ENCODE measurements at places on chromosomes 3 and 15.

DNA sequence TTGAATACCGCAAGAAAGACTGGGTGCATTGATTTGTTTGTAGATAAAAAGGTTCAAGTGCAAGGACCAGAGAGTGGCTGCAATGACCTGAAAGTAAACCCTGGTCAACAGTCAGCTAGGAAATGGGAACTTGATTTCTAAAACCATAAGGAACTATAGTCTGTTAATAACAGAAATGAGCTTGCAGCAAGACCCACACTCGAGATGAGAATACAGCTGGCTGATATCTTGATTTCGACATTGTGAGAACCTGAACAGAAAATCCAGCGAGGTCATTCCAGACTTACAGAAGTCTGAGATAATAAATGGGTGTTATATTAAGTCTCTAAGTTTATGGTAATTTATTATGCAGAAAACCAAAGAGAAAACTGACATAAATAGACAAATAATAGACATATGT lies 177.3 kb downstream of the NFKBIZ start:
- DNase-seq = peak; percentile 84

DNA sequence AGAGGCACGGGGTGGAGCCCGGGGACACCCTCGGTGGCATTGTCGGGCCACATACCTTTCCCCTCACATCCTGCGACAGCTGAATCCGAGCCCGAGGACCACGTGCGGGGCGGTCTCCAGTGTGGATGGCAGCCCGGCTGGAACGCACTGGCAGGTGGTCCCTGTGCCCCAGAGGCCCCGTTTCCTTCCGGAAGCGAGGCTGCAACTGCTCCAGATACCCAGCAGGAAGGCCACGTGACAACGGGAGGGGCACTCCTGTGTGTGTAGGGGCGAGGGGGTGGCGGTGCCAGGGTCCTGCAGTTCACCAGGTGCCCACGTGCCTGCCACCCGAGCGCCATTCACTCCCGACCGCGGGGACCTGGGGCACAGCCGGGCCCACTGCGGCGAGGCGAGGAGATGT lies 44.1 kb downstream of the APH1B start:
- no peak for DNase-seq

DNA sequence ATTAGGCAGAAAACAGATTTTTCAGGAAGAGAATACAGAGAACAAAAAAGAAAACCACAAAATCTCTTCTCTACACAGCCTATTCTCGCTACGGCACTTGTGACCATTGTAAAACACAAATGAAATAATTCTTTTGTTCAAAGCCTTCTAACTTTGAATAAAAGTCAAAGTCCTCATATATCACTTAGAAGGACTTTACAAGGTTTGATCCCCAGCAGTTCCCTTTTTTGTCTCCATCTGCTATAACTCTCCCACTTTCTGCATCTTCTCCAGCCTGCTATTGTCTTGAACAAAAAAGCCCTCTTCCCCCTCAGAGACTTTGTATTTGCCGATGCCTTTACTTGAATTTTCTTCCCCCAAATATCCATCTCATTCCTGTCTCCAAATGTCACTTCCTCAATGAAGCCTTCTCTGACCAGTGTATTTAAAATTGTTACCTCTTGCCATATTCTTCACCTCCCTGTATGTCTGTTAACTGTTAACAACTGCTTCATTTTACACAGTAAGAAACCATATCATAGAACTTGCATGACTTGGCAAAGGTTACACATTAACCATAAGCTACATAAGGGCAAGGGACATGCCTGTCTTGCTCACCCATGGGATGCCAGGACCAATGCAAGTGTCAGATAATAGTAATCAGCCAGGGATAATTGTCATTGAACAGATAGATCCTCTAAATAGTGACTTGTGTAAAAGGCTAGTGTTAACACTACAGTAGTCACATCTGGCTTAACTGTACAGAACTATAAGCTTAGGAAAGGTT lies 122.4 kb downstream of the CBLB start:
- no peak for DNase-seq

GRCh38 chr3:44421280-44421679 lies 56.2 kb downstream of the ZNF445 start:
- DNase-seq = no peak

DNA sequence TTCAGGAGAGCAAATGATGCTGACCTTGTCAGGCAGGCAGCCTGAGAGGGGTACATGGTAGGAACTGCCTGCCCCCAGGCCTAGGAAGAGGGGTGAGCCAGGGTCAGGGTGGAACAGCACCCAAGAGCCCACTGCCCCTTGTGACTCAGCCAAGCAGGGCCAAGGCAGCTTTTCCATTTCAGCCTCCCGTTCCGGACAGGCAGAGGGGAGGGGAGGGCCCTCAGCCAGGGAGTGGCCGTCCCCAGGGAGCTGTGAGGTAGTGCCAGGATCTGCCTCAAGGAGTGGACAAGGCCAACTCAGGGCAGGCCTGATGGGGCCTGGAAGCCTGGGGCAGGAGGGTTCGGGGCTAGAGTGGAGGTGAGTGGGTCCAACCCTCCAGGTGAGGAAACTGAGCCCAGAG lies 5.1 kb upstream of the ANKRD63 start:
- DNase-seq = no peak

GRCh38 chr3:188220988-188221818 lies 67.2 kb downstream of the LPP start:
- no peak for DNase-seq

GRCh38 chr15:66212563-66212921 lies 41.0 kb downstream of the MEGF11 start:
- no peak for DNase-seq

GRCh38 chr3:139473155-139473771 lies 3.1 kb downstream of the RBP2 start:
- peak; percentile 5 for DNase-seq

GRCh38 chr3:154132777-154133375 lies 11.7 kb downstream of the ARHGEF26 start:
- DNase-seq = peak; percentile 11

- no peak for DNase-seq
Measured at GRCh38 chr15:64341961-64342360, 14.0 kb downstream of the CSNK1G1 start.

GRCh38 chr3:54511766-54512365 lies 389.5 kb downstream of the CACNA2D3 start:
- DNase-seq = no peak

- no peak for DNase-seq
Measured at GRCh38 chr3:21877214-21877754, 126.3 kb upstream of the ZNF385D start.

GRCh38 chr3:18419232-18419631 lies 5.9 kb downstream of the SATB1 start:
- DNase-seq = no peak

GRCh38 chr15:35325374-35325941 lies 220.5 kb downstream of the DPH6 start:
- no peak for DNase-seq

DNA sequence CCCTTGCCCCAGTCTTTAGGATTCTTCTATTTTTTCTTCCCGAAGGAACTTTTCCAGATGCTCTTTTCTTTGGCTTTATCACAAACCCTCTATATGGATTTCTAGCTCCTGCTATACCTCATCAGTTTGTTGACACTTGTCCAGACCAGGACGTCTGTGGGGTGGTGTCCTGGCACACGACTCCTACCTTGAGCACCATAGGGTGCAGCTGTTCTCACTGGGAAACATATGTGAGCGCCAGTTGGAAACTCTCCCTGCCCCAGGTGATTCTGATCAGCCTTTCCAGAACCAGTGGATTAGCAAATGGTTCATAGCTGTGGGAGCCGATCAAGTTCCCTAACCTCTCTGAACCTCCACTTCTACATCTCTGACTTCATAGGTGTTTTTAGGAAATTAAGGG lies 40.6 kb upstream of the USP3 start:
- DNase-seq = no peak

DNA sequence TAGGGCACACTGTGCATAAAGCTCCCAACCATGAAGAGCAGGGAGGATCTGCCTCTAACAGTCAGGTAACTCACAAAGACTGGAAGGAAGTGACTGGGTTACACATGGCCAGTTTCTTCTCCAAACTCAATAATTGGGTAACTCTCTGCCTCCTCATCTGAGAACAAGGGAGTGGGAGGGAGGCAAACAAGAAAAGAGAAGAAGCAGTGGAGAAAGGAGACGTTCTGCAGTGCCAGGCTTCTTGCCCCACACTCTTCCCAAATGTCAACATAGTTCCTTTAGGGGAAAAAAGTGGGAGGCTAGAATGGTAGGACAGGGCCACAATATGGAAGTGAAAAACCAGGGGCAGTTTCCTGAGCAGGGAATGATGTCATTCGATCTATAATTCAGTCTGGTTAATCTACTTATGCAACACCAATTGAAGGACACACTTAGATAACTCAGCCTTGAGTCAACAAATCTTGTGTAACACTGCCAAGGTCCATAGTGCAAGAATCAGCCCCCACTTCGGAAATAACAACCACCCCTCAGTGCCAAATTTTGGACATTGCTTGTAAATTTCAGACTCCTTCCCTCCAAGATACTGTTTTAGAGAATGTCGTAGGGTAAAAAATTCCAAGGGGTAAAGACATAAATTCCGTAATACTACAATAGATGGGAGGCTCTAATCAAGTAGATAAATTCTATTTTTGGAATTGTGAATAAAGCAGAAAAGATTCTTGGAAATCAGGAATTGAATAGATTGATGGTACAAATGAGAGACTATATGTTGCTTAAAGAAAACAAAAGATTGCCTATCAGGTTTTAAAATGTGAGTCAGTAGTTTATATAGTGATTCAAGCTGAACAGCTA lies 143.0 kb downstream of the LPP start:
- DNase-seq = peak; percentile 99

DNA sequence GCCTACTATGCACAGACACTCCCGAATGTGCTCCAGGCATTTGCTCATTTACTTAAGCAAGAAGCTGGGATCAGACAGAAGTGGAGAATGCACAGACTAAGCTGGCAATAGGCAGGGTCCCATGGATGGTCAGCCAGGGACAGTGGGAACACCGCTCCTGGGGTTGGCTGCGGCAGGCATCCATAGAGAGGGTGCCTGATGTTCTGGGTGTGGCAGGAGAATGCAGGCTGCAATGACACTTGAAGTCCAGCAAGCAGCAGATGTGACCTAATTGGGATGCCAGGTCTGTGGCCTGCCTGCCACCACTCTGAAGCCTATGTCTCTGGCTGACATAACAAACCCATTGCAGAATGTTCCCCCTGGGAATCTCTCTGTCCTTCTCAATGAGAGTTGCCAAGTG lies 40.2 kb upstream of the SLC6A11 start:
- DNase-seq = no peak

DNA sequence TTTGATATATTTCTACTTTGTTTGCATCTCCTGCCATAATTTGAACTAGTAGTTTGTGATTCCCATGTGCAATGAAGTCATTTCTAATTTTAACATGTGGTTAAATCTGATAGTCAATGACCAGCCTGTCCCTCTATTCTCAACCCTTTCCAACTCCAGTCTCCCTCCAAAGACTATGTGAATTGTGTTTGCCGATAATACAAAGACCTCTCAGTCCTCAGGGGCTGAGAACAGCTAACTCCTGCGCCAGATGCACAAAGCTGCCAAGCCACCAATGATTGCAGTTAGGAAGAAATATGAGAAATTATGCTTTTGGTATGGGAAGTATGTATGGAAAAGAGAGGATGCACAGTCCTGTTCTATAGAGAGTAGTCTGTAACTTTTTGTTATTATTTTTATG lies 54.0 kb downstream of the KCNH8 start:
- DNase-seq = no peak

GRCh38 chr3:4376499-4376898 lies 73.3 kb downstream of the SETMAR start:
- no peak for DNase-seq

GRCh38 chr3:157444797-157445184 lies 8.1 kb downstream of the PTX3 start:
- no peak for DNase-seq

DNA sequence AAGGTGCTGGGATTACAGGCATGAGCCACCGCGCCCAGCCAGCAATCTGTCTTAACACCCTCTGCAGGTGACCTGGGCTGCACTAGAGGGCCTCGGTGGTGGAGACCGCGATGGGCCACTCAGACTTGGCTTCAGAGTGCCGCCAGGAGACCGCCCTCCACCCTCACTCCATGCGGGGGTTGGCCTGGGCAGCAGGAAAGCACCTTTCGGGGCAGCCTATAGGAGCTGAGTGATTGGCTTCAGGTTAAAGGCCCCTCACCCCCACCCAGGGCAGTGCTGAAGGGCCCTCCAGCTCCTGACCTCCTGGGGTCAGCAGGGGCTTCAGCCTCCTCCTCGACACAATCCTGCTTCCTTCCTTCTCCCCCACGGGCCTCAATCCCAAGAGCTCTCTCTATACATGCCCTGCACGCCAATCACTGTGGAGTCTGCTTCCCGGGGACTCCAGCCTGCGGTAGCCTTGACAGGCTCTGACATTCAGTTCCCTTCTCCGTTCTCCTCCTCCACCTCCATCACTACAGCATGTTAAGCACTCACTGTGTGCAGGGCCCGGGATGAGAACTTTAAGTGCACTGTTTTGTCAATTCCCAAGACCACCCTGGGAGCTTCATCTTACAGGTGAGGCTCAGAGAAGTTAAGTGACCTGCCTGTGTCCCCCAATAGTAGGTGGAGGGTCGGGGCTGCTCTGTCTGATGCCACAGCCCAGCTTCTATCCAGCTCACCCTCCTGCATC lies 225.3 kb downstream of the XXYLT1 start:
- DNase-seq = no peak

DNA sequence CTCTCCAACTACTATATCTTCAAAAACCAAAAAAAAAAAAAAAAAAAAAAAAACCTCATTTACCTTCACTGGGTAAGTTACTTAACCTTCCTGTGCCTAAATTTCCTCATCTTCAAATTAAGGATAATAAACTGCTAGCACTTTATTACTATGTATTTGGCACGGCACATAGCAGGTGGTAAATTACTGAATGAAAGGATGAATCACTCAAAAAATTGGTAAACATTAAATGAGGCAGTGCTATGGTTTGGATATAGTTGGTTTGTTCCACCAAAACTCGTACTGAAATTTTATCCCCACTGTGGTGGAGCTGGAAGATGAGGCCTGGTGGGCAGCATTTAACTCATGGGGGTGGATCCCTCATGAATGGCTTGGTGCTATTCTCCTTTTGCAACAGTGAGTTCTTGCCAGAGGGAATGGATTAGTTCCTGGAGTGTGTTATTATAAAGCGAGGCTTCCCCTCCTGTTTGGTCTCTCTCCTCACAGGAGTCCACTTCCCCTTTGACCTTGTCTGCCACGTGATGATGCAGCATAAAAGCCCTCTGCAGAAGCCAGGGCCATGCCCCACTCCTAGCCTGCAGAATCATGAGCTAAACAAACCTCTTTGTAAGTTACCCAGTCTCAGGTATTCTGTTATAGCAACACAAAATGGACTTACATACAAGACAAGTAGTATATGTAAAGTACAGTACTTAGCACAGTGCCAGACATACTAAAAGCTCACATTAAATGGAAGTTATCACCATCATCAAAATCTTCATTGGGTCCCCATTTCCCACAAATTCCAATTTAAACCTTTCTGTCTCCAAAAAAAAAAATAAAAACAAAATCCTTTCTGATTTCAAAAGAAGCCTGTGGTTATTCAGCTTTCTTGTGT lies 20.6 kb downstream of the DCUN1D1 start:
- DNase-seq = peak; percentile 41
